ENCODE measurements at places on chromosomes 13 and 19.

- DNase-seq: no peak
These were observed 54.6 kb upstream of the MYO16 start for GRCh38 chr13:108574856-108575255.

GRCh38 chr13:111911121-111911720 is 155.7 kb upstream of the SOX1 start:
- no peak for DNase-seq

DNA sequence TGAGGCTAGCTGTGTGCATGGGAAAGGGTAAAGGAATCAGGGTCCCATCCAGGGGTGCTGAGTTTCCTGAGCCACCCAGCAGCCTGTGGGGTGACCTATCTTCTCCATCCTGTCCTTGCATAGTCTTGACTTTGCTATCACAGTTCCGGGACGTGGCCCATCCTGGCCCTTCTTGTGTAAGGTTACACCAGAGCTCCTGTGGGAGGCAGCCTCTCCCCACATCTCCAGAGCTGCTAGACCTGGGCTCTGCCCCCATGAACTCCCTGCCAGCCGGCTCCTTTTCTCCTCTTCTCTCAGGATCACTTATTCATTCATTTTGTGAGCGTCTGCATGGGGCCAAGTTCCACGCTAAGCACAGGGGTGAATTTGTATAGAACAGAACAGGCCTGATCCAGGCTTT is 238.9 kb downstream of the TSHZ3 start:
- peak; percentile 65 for DNase-seq

- DNase-seq: peak; percentile 58
These were observed 68.4 kb upstream of the TM9SF2 start for GRCh38 chr13:99432609-99433542.
